ENCODE measurements at places on chromosomes 13 and 19.

DNA sequence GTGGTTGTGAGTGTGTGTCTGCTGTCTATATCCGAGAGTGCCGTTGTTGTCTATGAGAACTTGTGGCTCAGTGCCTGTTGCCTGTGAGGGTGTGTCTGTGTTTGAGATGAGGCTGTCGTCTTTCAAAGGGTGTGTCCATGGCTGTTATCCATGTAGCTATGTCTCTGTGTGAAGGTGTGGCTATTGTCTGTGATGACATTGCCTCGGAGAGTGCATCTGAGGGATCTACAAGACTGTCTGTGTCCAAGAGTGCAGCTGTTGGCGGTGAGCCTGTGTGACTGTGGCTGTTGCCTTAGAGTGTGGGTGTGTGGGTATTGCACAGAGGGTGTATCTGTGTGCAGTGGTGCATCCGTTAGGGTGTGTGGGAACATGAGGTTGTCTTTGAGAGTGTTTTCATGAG, 4.9 kb downstream of the NUMBL start:
- no peak for DNase-seq

GRCh38 chr13:84668637-84669036, 786.4 kb upstream of the SLITRK1 start:
- DNase-seq, result no peak

GRCh38 chr13:69585656-69586055, 522.0 kb upstream of the ATXN8OS start:
- DNase-seq, result no peak

GRCh38 chr13:45809801-45810394, 41.7 kb downstream of the SIAH3 start:
- no peak for DNase-seq

- no peak for DNase-seq
Observed at GRCh38 chr13:79973533-79973963, 367.4 kb downstream of the SPRY2 start.
